ENCODE measurements at places on chromosomes 7 and 10. TPM values are rescaled to one million over a fixed set of nuclear protein-coding genes. Genes with fewer than 3 reads are reported as not detected.

GRCh38 chr7:54663603-54664234, 95.3 kb downstream of the SEC61G start:
- no peak for DNase-seq

GRCh38 chr7:105496521-105496920, 25.6 kb downstream of the PUS7 start:
- DNase-seq = no peak

DNA sequence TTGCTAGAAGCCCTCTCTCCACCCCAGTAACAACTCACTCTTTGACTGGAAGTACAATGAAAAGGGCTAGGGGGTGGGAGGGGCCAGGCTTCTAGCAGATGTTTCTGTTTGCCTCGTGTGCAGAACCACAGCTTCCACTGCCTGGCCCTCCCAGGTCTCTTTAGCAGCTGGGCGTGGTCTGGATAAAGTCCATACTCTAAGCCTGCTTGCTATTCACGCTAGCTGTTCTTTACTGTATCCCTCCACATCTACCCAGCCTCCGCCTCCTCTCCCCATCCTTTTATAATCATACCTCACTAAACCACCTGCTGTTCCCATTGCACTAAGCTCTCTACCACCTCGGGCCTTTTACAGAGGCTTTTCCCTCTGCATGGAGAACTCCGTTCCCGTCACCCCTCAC, 288.8 kb downstream of the CAMK1D start:
- DNase-seq = no peak

Gene CPA4
- 0.21 TPM for polyA plus RNA-seq

DNA sequence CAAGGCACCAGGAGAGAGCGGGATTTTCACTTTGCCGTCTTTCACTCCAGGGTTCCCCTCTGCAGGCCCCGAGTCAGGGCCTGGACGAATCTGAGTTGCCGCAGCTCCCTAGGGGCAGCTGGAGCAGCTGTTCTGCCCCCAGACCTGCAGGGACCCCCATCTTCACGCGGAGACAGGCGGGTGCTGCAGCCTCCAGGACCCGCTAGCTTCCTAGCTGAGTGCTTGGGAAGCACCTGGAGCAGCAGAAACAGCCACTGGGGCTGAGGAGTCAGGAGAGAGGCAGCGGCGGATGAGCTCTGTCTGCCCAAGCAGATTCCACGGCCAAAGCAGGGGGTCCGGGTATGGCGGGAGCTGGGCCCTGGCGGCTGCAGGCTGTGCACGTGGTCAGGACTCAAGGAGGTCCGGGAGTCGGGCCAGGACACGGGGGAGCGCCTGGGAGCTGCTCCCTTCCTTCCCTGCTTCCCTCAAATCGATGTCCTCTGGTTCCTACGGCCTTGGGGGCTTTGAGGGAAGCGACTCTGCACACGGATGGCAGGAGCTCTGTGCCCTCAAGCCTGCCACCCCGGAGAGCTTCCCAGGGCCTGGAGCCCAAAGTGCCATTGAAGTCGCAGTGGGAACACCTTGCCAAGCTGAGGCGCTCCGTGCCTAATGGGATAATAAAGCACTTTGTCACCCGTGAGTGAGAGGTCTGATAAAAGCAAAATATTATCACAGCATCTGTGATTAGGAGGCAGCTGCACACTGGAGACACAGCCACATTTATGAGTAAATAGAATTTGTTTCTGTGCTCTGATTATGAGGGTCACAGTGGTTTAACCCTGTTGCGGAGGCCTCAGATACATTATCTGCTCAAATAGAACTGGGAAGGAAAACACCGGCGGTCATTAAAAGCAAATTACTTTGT, 17.2 kb downstream of the MNX1 start:
- no peak for DNase-seq

Gene SPDYE2
- polyA plus RNA-seq = 10.5 TPM

Measured in left renal cortex interstitium (tissue), 4 donors.